ENCODE measurements at places on chromosomes 5 and 9.

- no peak for DNase-seq
These were observed 811.7 kb upstream of the WWC1 start for GRCh38 chr5:167479779-167480178.

DNA sequence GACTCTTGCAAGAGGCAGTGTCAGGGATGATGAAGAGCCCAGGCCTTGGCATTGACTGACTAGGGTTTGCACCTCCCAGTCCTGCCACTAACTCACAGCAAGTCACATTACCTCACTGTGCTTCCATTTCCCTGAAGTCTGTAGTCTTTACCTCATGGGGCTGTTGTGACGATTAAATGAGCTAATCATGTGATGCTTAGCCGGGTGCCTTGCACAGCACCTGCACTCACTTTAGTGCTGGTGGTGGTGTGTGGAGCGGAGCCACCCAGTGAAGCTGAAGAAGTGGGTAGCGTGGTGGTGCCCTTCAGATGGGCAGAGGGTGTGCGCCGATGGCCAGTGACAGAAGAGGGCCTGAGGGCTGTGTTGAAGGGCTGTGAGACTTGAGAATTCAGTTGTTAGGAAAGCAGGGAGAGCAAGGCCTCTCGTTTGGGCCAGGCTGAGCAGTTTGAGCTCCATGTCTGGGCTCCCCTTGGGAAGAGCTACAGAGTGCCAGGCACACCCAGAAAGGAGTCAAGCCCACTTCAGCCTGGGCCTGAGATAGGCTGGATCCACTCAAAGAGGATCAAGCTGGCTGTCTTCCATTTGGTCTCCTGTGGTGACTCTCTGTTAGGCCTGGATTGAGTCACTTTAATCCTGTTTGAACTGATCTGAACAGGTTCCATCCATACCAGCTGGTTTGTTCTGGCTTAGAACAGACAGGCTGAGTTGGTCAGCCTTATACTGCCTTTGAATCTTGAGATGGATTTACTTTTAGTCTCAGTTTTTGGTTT lies 42.5 kb downstream of the RALGPS1 start:
- no peak for DNase-seq

GRCh38 chr5:93622240-93622885 lies 39.3 kb downstream of the NR2F1 start:
- DNase-seq = no peak

- DNase-seq = no peak
These were observed 47.1 kb upstream of the MATR3 start for GRCh38 chr5:139246394-139246793.

DNA sequence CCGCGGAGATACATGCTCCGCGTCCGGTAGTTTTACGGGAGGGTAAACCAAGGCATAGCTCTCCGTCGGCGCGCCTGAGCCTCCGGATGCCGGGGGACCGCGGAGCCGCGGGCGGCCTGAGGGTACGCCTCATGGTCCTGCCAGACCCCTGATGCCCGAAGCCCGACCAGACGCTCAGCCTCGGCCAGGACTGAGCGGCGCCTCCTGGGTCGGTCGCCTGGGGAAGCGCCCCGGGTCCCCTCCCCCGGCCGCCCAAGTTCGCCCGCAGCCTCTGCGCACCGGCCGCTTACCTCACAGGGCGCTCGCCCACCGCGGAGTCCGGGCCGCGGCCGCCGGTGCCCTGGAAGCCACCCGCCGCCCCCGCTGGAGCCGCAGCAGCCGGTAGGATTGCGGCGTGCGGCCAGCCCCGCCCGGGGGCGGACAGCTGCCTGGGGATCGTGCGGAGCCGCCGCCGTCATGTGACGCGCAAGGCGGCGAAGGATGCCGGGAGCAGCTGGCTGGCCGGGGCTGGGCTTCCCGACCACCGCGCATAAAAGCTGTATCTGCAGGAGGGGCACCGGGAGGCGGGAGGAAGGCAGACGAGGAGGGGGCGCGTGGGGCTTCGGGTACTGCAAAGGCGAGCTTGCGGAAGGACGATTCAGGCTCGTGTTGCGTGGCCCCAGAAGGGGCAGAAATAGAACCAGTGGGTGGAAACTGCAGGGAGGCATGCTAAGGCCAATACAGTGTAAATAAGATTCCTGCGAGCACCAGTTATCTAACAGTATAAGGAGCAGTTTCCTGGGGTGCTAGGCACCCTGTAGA lies at the start of gene FBXO10:
Gene FBXO10, minus strand, starts transcription at position 460 of the 801 bp plus-strand sequence. CDS start 34,612 bp downstream, outside the sequence.
- no peak for DNase-seq

- DNase-seq = no peak
These were observed 1.4 kb upstream of the IRX4 start for GRCh38 chr5:1883925-1884677.

DNA sequence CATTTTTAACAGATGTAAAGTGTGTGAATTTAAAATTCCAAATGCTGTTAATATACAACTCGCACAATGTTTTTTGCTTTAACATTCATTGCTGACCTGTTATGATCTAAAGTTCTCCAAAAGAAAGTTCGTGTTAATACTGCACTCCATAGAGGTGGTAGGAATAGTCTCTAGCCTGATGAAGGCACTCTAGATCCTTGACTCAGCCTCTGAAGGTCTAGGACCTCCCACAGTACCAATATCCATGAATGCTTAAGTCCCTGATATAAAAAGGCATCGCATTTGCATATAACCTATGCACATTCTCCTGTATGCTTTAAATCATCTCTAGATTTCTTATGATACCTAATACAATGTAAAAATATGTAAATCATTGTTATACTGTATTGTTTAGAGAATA lies 213.6 kb downstream of the EFNA5 start:
- DNase-seq = no peak

DNA sequence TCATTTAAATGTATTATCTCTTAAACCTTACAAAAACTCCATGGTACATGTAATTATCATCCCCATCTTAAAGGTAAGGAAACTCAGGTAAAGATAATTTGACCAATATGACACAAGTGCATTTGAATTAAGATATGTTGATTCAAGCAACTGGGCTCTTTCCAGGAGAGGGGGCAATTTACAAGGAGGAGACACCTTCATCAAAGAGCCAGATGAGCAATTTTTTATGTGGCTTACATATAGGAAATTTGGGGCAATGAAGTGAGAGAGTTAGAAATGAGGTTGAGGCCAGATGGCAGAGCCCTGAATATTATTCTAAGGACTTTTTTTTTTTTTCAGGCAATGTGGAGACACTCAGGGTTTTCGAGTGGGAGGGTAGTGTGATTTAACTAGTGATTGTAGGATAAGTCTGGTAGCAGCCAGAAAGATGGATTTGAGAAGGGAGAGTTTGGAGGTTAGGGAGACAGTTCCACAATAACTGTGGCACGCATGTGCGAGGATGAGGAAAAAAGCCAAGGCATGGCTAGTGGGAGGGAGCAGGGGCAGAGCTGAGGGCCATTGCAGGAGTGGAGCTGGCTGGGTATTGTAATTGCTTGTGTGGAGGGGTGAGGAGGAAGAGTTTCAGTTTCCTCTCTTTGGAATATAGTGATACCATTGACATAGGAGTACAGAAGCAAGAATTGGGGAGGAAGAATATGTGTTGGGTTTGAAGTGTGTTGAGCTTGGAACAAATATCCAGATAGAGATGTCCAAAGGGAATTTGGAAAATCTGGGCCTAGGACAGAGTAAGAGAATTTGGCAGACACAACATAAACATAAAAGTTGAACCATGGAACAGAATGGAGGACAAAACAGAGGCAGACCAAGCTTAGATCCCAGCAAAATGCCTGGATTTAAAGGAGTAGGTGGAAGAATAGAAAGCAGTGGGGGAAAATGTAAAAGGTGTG lies 72.0 kb downstream of the ACTBL2 start:
- no peak for DNase-seq

DNA sequence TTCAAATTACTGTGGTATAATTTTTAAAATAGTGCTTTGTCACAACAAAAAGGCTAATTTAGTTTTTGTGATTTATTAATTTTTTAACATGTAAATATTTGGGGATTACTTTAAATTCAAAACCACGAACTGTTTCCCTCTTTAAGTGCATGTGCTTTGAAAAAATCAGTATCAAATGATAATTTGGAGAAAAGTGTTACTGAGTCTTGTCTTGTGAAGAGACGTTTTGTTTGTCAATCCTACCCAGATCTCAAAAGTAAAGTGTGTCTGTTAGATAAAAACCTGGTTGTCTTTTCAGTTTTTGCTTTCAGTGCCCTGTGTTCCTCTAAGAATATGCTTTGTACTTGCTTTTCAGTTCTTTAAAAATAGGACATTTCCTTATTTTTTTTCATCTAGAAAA lies 7.7 kb downstream of the ZSWIM6 start:
- no peak for DNase-seq

GRCh38 chr5:133466556-133467334 lies 145.6 kb downstream of the FSTL4 start:
- no peak for DNase-seq

GRCh38 chr5:132766020-132766805 lies 10.8 kb downstream of the SEPTIN8 start:
- DNase-seq = no peak

DNA sequence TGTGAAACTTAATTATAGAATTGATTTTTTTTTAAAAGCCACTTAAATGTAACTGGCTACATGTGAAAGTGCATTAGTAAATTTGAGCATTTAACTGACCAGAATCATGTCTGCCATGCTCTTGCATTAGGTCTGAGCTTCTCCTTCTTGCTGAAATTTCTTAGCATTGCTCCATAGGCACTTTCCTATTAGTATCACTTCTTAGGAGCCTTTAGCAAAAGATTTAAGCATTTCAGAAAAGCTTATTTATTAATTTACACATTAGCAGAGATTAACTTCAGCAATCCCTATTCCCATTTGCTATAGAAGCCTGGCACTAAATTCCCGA lies 211.0 kb downstream of the SNX18 start:
- no peak for DNase-seq

DNA sequence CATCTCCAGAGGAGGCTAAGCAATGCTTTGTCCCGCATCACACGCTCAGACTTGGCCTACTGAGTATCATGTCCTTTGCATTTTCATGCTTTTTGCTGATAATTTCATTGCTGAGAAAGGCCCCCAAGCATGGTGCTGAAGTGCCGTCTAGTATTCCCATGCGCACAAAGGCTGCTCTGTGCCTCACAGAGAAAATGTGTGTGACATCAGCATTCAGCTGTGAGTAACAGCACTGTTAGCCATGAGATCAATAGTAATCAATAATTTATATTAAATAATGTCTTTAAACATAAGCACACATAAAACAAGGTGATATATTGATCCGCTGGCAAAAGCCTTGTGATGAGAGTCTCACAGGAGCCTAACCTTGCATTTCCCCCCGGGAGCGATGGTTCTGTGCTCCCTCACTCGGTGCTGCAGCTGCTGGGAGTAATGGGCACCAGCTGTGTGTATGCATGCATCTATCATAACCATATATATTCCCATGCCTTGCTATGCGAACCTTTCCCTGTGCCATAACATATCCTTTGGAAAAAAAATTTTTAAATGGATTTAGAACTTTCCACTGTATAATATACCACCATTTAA lies 50.4 kb upstream of the RNF130 start:
- no peak for DNase-seq

GRCh38 chr5:60469286-60469685 lies 230.7 kb downstream of the DEPDC1B start:
- DNase-seq = no peak

DNA sequence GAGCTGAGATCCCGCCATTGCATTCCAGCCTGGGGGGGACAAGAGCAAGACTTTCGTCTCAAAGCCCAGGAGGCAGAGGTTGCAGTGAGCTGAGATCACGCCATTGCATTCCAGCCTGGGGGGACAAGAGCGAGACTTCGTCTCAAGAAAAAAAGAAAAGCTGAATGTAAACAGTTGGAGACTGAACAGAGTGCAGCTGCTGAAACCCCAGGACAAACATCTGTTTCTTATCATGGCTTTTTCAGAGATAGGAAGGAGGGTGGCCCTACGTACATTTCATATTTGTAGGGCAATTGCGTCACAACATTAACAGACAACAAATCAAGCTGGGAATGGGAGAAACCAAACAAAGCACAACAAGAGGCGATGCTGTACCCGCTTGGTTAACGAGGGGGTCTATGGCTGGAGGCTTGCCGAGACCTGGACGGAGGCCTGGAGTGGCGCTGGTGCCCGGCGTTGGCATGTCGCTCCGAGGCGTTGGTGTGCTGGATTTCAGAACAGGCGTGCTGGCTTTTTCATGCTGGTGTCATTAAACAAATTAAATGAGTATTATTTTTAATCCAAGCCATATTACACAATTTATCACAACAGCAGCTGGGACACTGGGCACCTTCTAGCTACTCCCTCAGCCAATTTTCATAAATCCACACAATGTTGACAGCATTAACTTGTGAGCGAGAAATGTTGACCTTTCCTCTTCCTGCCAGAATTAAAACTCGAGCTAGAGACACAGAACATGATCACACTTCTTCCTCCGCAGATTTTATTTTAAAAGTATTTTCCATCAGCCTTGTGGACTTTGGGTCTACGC lies 76.1 kb downstream of the TLE1 start:
- peak; percentile 78 for DNase-seq

- no peak for DNase-seq
These were observed 88.7 kb downstream of the UGCG start for GRCh38 chr9:111985315-111985714.

GRCh38 chr5:131279204-131279603 lies 15.4 kb downstream of the CDC42SE2 start:
- DNase-seq = no peak

DNA sequence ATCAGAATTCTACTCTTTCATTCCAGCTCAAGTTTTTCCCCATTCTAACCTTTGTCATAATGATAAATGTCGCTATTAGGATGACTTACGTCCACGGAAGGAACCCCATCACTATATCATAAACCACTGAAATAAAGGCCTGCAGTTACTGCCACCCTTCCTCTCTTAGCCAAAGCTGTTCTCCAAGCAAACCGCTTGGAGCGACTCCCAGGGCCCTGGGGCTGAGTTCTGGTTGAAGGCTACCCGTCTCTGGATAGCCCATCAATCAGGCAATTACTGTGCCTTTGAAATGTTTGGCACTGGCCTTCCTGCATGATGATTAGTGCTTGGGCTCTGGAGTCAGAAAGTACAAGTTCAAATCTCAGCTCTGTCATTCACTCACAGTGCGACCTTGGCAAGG lies 386.0 kb downstream of the SPOCK1 start:
- DNase-seq = no peak

- no peak for DNase-seq
These were observed 615 bp downstream of the PSMD5 start for GRCh38 chr9:120841930-120842684.

DNA sequence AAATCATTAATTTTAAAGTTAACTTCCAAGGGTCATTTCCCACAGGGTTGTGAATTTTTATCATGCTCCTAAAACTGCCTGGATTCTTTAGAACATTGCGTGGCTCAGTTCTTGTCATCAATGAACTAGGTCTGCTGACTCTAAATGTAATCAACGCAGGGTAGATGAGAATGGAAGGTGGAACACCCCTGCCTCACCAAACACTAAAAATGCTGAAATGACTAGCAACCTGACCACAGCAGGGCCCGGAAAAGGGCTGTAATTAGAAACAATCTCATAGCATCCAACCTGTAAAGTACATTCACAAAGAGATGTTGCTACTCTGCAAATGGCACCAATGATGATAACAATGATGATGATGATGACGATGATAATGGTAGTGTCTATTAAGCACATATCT lies 356.9 kb downstream of the DEPDC1B start:
- no peak for DNase-seq

GRCh38 chr9:86301686-86302085 lies 19.3 kb upstream of the ISCA1 start:
- DNase-seq = no peak

All from smooth muscle cell of the brain vasculature (primary cell).